ENCODE measurements at places on chromosomes 4 and X.

DNA sequence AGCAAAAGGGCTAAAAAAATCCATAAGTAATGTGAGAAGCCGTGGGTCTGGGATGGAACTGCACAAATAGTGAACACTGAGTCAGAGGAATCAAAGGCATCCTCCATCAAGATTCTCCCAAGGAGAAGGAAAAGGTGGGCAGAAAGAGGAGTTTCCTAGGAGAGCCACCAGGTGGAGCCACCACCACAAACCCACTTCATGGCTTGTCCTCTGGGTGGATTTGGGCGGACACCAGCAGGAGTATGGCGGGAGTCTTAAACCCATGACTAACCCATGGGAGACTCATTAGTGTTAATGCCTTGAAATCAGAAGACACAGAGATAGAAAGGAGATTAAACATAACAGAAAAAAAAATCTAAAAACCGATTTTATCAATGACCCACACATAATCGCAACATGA, 147.7 kb downstream of the SH3KBP1 start:
- DNase-seq: peak; percentile 9

DNA sequence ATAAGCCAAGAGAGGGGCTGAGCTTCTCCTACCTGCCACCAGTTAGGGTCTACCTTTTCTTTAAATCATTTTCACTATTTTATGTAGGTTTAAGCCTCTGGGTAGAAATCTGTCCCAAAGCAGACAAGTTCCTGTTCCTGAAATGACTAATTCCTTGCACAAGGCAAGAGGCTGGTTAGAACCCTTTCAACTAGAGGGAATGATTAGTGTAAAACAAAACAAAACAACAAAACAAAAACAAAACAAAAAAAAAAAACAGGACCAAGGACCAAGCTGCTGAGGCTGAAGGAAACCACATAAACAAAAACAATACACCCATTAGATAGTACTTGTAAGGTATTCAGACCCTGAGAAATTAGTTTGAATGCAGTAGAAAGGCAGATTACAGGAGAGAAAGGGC, 62.7 kb downstream of the MAML3 start:
- no peak for DNase-seq

- no peak for DNase-seq
These were observed 33.5 kb upstream of the CD99 start for GRCh38 chrX:2657532-2658113.

- peak; percentile 19 for DNase-seq
These were observed 24.5 kb upstream of the SCD5 start for GRCh38 chr4:82823062-82823461.

DNA sequence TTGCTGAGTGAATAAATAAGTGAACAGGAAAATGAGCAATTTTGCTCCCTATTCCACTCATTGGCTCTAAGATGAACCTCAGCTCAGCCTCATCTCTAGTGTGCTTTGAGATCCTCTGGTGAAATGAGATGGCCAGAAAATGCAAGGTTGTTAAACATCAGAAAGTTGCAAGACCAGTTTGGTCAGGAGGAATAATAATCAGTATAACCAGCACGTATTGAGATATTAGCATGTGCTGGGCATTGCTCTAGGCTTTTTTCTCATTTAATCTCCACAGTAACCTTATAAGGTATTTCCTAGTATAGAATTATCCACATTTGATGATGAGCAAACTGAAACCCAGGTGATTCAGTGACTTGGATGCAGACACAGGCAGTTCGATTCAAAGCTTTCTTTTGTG, 110.5 kb upstream of the PAK3 start:
- DNase-seq: no peak

GRCh38 chrX:56788717-56789122, 59.7 kb downstream of the NBDY start:
- no peak for DNase-seq
